ENCODE measurements at places on chromosomes 13 and 19.

DNA sequence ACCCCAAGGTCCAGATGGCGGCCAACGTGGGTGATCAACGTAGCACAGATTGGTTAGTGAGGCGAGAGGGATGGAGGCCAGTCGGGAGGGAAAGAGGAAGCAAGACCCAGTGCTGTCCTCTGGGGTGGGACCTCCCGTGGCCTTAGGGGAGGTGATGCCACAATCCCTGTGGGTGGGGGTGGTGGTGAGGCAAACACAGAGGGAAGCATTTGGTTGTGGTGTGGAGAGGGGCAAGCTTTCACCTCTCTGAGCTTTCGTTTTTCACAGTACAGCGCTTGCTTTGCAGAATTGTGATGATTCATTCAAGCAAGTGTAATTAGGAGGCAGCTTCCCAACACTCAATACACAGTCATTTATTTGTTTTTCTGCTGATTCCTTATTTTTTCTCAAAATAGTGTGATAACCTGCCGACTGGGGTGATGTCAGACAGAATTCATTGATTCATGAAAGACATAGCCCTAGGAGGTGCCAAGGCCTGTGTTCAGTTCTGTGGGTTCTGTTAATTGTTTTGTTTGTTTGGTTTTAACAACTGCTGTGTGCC lies 2.4 kb downstream of the LENG8 start:
- no peak for DNase-seq

DNA sequence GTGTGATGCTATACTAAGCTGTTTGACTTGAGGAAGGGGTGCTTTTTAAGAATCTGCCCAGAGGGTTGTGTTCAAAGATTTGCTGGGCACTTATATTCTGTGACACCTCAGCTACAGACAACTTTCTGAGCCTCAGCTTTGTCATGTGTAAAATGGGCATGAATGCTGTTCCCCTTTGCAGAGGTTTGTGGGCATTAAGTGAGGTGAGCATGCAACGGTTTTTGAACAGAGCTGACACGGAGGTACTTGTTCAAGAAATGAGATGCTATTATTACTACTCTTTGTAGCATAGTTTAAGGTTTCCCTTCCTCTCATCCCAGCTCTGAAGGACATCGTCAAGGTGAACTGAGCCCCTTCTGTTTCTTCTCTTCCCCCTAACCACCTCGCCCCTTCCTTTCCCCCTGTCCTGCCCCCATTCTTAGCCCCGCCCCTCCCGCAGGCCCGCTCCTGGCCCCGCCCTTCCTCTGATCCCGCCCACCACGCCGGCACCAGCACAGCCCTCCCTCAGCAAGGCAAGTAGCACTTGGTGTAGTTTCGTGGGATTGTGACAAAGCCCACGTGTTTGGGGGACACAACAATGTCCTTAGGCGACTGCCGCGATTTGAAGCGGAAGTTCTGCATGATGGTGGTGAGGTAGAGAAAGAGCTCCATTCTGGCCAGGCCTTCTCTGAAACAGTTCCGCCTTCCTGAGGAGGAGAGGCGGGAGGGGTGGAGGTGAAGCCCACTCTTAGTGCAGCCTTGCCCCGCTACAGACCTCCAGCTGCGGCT lies 26.1 kb upstream of the CYP2A7 start:
- DNase-seq = peak; percentile 46

DNA sequence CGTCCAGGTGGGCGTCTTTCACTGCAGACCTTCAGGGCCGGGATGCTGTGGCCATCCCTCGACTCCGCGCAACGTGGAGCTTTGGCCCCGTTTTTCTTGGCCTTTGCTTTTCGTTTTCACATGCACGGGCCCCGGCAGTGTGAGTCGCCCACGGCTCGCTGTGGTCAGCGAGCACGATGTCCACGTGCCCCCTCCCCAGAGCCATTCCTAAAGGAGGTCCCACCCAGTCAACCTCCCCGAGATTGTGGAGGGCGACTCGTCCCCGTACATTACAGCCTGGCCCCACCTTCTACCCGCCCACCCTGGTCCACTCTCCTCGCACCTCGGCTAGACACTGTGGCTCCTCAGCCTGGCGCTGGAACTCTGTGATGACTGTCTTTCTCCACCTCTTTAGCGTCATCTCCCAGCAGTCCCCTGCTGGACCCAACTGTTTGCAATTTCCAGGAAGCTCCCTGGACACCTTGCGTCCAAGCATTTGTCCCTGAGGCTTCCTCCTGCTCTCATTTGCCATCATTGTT lies 405 bp downstream of the ZNF446 start:
- DNase-seq = no peak

DNA sequence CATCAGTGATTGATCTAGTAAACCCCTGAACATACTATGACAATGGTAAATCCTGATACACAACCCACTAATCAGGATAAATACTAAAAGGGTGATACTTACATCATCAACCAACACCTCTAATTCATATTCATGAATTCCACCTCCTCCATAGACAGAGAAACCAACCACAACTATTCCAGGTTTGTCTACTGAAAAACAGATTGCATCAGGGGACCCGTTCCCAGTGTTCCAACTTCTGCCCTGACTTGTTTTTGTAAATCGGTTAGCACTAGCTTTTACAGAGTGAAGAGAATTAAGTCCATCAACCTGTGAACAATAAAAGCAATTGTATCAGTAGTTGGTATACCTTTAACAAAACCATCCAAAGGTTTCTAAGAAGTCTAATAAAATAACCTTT lies 149.2 kb downstream of the MYCBP2 start:
- DNase-seq = no peak

DNA sequence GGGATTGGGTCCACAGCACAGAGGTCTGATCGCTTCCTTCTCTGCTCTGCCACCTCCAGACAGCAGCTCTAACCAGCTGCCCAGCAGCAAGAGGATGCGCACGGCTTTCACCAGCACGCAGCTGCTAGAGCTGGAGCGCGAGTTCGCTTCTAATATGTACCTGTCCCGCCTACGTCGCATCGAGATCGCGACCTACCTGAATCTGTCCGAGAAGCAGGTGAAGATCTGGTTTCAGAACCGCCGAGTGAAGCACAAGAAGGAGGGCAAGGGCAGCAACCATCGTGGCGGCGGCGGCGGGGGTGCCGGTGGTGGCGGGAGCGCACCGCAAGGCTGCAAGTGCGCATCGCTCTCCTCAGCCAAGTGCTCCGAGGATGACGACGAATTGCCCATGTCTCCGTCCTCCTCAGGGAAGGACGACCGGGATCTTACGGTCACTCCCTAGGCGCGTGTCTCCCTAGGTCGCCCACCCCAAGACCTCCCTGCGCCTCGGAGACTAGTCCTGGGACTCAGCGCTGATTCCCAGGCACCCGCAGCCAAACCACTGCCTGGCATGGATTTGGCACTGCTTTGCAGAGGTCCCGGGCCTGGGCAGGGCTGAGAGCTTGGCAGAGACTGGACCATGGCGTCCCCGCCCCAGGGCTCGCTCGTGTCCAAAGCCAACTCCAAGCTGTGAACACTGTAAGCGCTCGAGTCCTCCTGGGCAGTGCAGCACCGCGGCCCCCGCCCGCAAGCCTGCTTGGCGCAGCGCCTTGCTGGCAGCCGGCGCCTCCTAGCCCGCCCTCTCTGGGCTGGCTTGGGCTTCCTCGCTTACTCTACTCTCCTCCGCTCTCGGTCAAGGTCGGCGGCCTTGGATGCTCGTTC lies 1.5 kb downstream of the GSX1 start:
- no peak for DNase-seq

GRCh38 chr19:20182222-20182785 lies 15.3 kb downstream of the ZNF486 start:
- no peak for DNase-seq

GRCh38 chr19:36371886-36372285 lies 7.1 kb downstream of the ZFP14 start:
- DNase-seq = no peak
